Vagina (tissue), 2 donors: ENCODE measurements at places on chromosomes 6 and 20. TPM values are rescaled to one million over a fixed set of nuclear protein-coding genes. Genes with fewer than 3 reads are reported as not detected.

PHACTR3 gene
- total RNA-seq = 8.3 TPM

PRPH2 gene
- total RNA-seq = not detected

MATN4 gene
- total RNA-seq = not detected

ENPP1 gene
- 14.7 TPM for total RNA-seq

DNA sequence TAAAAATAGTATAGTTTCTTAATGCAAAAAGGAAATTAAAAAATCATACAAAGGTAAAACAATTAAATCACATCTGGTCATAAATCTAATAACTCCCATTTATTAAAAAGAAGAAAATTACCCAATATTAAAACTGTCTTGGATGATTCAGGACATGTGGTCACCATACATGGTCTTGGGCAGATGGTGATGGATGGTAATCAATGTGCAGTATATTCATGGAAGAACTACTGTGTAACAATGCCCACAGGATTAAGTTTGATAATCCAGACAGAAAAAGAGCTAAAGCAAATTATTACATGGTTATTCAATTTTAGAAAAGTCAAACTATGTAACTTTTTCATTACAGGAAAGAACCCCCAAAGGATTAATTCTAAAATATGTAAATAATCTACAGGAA, 480.6 kb downstream of the QKI start:
- H3K27me3 ChIP-seq = no peaks in the 10 kb centered on the region
- H3K4me1 ChIP-seq = no peaks in the 10 kb centered on the region
- H3K36me3 ChIP-seq = no peaks in the 10 kb centered on the region
- DNase-seq = no peak
- no peak overlapping the region for H3K27ac ChIP-seq

DNA sequence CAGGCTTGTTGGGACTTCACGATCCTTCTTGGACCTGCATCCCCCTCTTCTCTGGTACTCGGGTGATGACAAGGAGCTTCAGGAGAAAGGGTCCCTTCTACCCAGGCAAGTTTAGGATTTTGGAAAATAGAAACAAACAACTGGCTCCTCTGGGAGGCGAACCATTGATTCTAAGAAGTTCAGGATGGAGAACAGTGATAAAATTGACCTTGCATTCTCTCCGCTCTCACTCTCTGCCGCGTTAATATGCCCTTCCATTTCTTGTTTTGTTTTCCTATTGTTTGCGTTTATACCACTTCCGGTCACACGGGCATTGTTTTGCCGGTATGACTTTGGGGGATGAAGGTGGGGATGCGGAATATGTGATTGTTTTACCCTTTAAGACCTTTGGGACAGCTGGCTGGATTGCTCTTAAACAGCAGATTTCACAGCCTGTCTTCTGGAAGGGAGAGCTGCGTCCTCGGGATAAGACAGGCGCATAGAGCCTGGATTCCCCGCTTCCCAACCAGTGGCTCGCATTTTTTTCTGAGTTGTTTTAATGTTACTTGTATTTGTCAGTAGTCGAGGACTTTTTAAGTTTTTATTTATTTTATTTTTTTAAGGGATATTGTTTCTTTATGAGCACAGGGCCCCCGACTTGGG, 144.3 kb upstream of the ZNF184 start:
- H3K36me3 ChIP-seq = no peaks in the 10 kb centered on the region
- H3K27ac ChIP-seq = no peak overlapping the region
- no peak for DNase-seq
- H3K4me3 ChIP-seq = peak overlapping the region; percentile 19

DNA sequence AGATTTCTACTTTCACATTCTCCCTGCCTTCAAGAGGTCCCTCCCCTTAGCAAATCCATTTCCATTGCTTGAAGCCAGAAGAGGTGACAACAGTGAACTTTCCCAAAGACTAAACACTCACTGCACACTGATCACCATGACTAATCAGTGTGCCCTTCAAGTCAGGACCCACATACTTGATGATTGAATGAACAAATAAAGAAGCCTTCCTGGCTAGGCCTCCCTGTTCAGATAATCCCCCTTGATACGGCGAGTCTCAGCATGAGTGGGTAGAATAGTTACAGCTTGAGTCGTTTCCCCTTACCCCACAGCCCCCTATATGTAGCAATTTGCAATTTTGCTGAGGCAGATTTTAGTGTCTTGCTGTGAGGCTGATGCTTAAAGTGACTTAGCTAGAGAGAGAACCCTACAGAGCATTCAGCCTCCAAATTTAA, 102.2 kb downstream of the UNC5CL start:
- H3K36me3 ChIP-seq = no peaks in the 10 kb centered on the region
- DNase-seq = no peak
- no peaks in the 10 kb centered on the region for H3K4me1 ChIP-seq
- no peak overlapping the region for H3K4me3 ChIP-seq
- H3K27ac ChIP-seq = no peak overlapping the region
- H3K27me3 ChIP-seq = no peaks in the 10 kb centered on the region

DNA sequence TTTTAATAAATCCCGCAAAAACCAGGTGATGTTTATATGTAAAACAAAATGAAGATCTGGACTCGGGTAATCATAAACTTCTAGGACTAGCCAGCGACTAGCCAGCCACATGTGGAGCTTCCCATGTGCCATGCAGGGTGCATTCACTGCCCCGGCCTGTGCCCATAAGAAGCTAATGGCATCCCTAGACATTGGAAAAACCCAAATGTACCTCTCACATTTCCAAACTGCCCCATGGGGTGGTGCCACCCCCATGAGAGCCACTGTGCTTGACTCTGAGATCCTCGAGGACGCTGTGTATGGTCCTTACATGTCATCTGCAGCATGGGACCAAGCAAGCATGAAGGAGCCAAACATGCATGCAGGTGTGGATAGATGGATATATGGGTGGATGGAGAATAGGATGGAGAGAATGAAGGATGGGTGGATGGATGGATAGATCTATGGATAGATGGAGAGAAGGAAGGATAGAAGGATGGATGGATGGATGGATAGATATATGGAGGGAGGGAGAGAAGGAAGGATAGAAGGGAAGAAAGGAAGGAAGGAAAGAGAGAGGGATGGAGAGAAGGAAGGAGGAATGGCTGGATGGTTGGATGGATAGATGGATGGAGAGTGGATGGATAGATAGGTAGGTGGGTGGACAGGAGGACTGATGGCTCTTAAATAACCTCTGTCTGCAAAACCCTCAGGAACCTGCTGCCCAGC, 203.6 kb downstream of the CDH4 start:
- no peak overlapping the region for H3K4me3 ChIP-seq
- no peak overlapping the region for H3K27ac ChIP-seq
- no peaks in the 10 kb centered on the region for H3K27me3 ChIP-seq
- no peak for DNase-seq
- no peaks in the 10 kb centered on the region for H3K4me1 ChIP-seq

DNA sequence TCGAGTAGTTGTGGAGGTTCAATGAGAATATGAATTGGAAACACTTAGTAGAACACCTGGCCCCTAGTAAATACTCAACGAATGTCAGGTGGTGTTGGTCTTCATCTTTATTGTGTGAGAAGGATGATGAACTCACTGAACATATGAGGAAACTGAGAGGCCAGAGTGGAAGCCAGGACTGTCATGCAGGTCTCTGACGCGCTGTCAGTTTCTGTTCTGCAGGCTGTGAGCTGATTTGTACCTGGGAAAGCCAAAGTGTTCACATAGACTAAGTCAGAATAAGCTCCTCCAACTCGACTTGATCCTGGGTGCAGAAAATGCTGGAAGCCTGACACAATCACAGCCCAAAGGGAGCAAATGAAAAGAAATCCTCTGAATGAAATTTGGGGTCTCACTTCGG, 222.2 kb downstream of the LY86 start:
- H3K4me1 ChIP-seq = peaks cover 7% of the 10 kb centered on the region
- no peaks in the 10 kb centered on the region for H3K27me3 ChIP-seq
- no peaks in the 10 kb centered on the region for H3K36me3 ChIP-seq

DNA sequence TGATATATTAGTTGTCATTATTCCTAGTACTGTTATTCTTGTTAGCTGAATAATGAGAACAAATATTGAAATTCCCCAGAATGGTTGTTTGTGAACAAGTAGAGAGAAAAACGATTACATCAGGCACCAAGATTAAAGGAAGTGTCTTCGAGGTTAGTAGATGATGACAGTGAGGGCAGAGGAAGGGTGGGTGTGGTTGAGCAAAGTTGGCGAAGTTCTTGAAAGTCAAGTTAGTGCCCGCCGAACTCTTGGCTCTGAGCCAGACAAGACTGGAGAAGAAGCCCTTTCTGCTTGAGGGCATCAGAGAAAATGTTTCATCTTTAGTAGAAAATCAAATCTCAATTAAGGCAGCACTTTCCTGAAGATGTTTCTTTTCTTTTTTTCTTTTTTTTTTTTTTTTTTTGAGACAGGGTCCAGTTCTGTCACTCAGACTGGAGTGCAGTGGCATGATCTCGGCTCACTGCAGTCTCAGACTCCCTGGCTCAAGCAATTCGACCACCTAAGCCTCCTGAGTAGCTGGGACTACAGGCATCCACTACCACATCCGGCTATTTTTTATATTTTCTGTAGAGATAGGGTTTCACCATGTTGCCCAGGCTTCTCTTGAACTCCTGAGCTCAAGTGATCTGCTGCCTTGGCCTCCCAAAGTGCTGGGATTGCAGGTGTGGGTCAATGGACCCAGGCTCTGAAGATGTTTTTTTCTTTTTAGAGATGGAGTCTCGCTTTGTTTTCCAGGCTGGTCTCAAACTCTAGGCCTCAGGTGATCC, 77.1 kb downstream of the SGK1 start:
- H3K36me3 ChIP-seq = no peaks in the 10 kb centered on the region
- DNase-seq = no peak
- H3K27ac ChIP-seq = no peak overlapping the region
- no peaks in the 10 kb centered on the region for H3K27me3 ChIP-seq

DNA sequence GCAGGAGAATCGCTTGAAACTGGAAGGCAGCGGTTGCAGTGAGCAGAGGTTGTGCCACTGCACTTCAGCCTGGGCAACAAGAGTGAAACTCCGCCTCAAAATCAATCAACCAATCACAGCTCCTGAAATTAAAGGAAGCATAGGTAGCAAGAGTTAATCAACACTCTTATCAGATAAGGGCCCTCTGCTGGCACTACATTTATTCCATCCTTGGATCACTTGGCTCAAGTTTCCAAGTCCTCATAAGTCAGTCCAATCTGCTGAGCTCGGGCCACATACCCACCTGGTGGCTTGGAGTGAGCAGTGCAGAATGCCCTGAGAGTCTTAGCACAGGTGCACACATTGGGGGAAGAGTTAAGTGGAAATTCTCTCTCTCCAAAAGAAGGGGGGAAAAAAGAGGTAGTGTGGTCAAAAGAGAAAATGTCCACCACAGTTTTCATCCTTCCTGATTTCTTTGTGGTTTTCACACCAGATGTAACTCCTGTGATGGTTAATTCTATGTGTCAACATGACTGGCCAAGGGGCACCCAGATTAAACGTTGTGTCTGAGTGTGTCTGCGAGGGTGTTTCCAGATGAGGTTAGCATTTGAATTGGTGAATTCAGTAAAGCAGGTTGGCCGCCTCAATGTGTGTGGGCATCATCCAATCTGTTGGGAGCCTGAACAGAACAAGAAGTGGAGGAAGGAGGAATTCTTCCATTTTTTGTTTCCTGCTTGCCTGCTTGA, 14.2 kb upstream of the FAM8A1 start:
- no peaks in the 10 kb centered on the region for H3K27me3 ChIP-seq
- no peak overlapping the region for H3K4me3 ChIP-seq
- no peak overlapping the region for H3K27ac ChIP-seq
- H3K36me3 ChIP-seq = no peaks in the 10 kb centered on the region
- no peak for DNase-seq

DNA sequence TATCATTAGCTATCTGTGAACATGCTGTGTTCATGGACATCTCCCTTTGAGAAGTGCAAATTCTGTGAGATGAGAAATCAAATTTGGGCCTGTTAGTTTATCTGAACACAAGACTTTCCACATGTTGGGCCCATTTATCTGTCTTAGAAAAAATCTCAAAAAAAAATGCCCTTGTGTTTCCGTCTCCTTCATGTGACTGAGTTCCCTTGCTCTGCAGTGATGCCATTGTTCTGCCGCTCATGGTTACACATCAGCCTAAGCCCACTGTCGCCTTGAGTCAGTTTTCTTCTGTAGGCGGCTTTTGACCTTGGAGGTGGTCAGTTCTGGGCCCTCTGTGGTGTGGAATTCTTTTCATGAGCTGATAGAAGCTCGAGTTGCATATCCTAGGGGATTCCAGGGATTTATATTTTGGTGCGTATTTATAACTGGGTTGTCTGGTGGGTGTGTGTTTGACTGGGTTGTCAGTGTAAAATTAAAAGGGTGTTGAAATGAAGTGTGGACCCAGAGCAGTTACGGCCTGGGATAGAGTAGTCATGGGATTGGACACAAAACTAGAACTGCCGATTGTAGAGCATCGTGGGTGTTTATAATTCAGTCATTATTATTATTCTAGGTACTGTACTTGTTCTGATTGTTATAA, 156.7 kb downstream of the JARID2 start:
- no peak overlapping the region for H3K4me3 ChIP-seq
- H3K4me1 ChIP-seq = peaks cover 35% of the 10 kb centered on the region
- no peaks in the 10 kb centered on the region for H3K36me3 ChIP-seq

DNA sequence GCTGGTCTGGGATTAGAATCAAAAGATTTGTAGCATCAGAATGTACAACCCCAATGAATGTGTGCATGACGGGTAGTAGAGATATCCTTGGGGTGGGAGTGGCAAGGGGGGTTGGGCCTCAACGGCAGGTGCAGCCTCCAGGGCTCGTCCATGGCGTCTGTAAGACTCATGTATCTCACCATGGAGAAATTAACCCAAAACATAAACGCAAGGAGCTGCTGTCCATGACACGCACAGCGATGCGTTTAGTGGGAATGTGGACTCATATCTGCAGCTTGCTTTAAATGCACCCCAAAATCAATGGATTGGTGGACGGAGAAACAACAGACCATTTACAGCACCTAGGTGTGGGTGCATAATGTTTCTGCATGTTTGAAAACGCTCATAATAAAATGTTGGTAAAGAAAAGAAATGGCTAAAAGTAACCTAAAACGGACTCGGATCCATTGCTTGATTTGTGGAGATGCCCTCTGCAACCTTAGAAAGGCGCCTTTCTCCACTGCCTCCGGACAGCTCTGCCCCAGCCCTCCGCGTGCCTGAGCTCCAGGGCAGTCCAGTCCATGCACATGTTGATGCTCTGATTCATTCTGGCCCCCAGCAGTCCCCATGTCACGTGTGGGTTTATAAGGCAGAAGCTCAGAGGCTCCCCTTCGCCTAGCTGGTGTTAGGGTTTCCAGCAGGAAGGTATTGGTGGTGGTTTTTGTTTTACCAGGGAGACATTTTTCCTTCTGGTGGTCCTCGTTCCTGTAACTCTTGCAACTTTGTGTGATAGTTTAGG, 24.5 kb downstream of the PYGB start:
- DNase-seq = no peak
- no peaks in the 10 kb centered on the region for H3K27me3 ChIP-seq
- no peaks in the 10 kb centered on the region for H3K36me3 ChIP-seq
- peaks cover 8% of the 10 kb centered on the region for H3K4me1 ChIP-seq
- no peak overlapping the region for H3K4me3 ChIP-seq
